ENCODE measurements at places on chromosomes 11 and 22.

- no peak overlapping the region for H3K4me3 ChIP-seq
- no peaks in the 10 kb centered on the region for H3K36me3 ChIP-seq
- H3K4me1 ChIP-seq, result peaks cover 9% of the 10 kb centered on the region
- H3K27me3 ChIP-seq, result peaks cover 61% of the 10 kb centered on the region
Observed at GRCh38 chr11:2143799-2144543, 4.8 kb upstream of the IGF2 start.

GRCh38 chr11:125464666-125465065, 31.4 kb downstream of the FEZ1 start:
- DNase-seq, result no peak
- no peak overlapping the region for H3K4me3 ChIP-seq
- H3K36me3 ChIP-seq, result no peaks in the 10 kb centered on the region
- no peaks in the 10 kb centered on the region for H3K4me1 ChIP-seq
- no peaks in the 10 kb centered on the region for H3K27me3 ChIP-seq

- no peak overlapping the region for H3K27ac ChIP-seq
- no peak for DNase-seq
- H3K4me3 ChIP-seq, result no peak overlapping the region
- no peaks in the 10 kb centered on the region for H3K36me3 ChIP-seq
- no peaks in the 10 kb centered on the region for H3K27me3 ChIP-seq
Observed at GRCh38 chr11:130042093-130042591, 27.6 kb upstream of the APLP2 start.

- no peak overlapping the region for H3K4me3 ChIP-seq
- H3K27ac ChIP-seq, result peak overlapping the region; percentile 82
- DNase-seq, result peak; percentile 78
- H3K36me3 ChIP-seq, result no peaks in the 10 kb centered on the region
Observed at GRCh38 chr22:46245511-46245910, 4.6 kb downstream of the CDPF1 start.

- H3K4me1 ChIP-seq, result peaks cover 42% of the 10 kb centered on the region
- H3K36me3 ChIP-seq, result peaks cover 20% of the 10 kb centered on the region
- peak overlapping the region; percentile 83 for H3K27ac ChIP-seq
- no peaks in the 10 kb centered on the region for H3K27me3 ChIP-seq
- H3K4me3 ChIP-seq, result peak overlapping the region; percentile 86
Observed at GRCh38 chr11:9574622-9575259, 1.3 kb downstream of the WEE1 start.

DNA sequence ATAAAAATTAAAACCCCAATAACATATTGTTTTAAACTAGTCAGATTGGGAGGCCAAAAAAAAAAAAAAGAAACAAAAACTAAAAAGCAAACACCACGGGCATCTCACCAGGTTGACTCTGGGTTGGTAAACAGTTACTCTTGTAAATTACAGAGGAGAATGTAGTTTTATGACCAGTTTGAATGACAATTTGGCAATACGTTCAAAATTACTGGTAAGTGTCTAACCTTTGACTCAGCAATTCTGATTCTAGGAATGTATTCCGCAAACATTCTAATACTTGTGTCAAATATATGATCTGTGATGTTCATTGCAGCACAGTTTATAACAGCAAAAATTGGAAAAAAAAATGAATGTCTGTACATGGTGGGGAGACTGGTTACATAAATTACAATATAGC, 1376.0 kb downstream of the TBC1D22A start:
- no peak overlapping the region for H3K27ac ChIP-seq
- H3K4me3 ChIP-seq, result no peak overlapping the region
- H3K36me3 ChIP-seq, result no peaks in the 10 kb centered on the region
- no peaks in the 10 kb centered on the region for H3K4me1 ChIP-seq
- no peak for DNase-seq
